ENCODE measurements at places on chromosomes 12 and 14. TPM values are rescaled to one million over a fixed set of nuclear protein-coding genes. Genes with fewer than 3 reads are reported as not detected.

DNA sequence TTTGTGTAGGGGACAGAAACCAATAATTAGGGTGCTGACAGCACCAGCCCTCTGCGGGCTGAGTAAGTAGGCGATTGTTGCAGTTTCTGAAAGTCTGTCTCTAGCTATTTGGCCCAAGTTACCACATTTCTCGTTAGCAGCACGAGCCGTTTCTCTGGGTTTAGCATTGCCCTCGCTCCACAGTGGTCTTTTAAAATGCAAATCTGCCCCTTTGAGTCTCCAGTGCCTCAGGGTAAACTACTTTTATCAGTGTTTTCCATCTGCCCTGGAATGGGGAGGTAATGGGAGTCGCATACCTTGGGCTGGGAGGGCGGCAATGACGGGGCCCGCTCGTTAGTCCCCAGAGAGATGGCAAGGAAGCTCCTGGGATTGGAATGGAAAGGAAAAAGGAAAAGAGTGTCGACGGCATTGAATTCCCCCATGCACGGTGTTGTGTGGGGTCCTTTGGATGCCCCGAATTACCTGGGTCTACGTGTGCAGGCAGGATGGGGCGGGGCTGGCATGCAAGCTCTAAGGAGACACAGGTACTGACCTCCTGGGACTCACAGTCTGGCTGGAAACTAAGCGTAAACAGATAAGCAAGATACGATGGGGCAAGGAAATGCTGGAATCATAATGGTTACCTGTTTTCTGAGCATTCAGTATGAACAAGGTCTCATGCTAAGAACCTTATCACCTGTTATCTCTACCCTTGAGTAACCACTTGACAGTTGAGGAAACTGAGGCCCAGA, 131.8 kb upstream of the MAP1LC3B2 start:
- no peak for DNase-seq

DNA sequence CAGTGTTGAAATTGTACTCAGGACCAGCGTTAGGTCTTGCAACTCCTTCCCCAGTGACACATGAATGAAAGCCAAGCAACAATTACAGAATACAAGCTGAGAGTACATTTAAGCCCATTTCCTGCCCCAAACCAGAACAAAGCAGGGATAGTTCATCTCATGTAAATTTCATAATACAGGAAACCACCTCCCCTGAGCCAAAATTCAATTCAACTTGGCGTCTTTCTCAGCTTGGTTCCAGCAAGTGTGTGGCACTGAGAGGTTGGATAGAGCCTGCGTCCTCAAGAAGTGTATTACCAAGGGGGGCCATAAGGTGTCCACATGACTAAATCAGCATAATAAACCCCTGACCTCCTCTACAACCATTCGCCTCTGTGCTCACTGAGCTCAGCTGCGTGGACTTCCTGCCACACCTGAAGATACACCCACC, 278.9 kb upstream of the CRY1 start:
- DNase-seq: no peak

DNA sequence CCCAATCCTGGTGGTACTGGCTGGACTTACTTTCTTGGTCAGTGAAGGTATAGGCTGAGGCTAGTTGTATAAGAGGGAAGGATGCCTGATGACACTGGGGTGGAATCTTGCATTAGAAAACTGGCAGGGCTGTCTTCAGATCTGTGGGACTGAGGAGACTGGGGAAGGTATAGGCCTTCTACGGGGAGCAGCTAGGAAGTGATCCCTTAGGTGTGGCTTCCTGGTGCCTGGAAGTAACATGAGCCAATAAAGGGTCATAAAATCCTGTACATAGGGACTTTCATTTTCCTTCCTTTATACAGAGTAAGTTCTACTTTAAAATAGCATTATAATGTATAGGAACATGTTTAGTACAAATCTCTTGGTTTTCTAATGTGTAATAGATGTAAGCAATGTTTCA, 716.8 kb downstream of the LRFN5 start:
- DNase-seq: no peak

Gene OTOGL
- polyA plus RNA-seq: 0.05 TPM

Gene AHSA1
- polyA plus RNA-seq: 145 TPM

DNA sequence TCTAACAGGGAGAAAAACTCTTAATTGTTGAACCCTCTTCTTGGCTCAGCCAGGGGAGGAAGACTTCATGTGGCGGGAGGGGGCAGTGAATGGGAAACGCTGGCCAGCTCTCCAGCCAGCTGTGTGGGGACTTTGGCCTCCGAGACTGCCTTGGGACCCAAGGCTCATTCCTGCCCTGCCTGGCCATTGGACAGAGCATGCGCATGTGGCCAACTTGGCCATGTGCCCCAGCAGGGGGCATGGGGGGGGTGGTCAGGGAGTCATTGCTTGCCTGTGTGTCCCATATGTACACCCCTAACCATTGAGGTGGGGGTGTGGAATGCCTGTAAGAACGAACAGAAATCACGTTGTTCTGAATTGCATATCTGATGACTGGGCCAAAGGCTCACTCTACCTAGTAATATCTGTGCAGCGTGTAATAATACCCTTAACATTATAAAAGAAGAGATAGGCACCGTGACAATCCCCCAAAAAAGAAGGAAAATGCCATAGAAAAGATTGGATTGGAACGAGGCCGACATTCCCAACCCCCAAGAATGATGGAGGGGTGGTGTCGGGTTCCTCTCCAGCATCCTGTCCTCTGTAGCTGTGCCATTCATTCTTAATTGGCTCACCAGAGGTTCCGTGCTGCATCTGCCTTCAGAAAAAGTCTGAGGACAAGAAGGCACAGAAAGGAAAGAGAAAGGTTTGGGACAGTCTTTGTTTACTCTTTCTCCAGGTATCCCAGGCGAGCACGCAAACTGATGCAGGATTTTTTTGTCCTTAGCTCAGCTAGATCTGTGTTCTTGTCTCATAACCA, 3.5 kb upstream of the FAR2 start:
- DNase-seq: no peak

Gene PLXNC1
- 3.8 TPM for polyA plus RNA-seq

Gene OR10G2
- polyA plus RNA-seq: not detected

GRCh38 chr12:32583534-32583933, 95.6 kb upstream of the DNM1L start:
- peak; percentile 46 for DNase-seq

Gene NOVA1
- polyA plus RNA-seq: 4.2 TPM

- no peak for DNase-seq
Measured at GRCh38 chr14:23639048-23639890, 3.1 kb downstream of the DHRS2 start.

Gene NFKBIA
- 51.6 TPM for polyA plus RNA-seq

DNA sequence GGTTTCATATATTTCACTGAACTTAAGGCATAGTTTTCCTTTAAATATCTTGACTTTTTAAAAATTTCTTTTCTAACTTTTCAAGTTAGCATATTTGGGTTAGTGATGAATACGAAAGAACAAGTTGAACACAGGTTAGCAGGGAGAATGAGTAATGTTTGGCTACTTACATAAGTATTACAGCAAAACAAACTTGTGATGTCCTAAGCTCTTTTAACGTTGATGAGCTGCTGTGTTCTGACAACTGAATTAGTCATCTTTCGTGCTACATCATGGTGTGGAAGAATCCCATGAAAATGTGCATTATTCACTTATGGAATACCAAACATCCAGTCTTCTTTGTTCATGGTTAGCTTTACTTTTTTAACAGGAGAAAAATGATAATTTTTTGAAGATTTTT, 36.3 kb upstream of the PDZRN4 start:
- DNase-seq: no peak

Measured in AG04450 (cell line).